GM06990 (cell line): ENCODE measurements at places on chromosomes 1 and 21.

DNA sequence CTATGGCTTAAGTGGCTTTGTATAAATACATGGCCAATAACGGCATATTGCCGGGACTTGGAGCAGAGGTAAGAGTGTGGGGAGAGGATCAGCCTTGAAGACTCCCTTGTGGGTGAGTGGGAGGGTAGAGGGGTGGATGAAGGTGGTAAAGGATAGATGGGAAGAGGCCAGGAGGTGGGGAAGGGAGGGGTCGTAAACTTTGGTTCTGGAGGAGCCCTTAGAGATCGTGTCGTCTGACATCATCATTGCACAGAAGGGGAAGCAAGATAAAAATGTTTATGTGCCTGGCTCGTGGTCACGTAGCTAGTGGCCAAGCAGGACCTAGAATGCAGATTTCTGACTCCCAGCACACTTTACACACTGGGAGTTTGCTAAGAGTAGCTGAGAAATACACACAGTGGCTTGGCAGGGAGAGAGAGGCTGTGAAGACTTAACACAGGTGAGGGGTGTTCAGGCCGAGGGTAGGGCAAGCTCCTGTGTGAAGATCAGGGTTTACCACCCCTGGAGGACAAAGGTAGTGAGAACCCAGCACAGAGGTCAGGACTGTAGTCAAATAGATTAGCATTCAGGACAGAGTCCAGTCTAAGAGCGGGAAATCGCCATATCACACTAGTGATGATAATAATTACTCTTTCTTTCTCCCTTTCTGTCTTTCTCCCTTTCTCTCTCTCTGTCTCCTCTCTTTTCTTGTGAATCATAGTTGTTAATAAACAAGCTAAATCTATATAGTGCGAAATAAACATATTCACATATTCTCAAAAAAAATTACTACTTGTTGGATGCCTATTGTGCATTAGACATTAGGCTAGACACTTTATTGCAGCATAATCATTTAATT, 75.5 kb downstream of the LRRC8D start:
- no peak for DNase-seq

DNA sequence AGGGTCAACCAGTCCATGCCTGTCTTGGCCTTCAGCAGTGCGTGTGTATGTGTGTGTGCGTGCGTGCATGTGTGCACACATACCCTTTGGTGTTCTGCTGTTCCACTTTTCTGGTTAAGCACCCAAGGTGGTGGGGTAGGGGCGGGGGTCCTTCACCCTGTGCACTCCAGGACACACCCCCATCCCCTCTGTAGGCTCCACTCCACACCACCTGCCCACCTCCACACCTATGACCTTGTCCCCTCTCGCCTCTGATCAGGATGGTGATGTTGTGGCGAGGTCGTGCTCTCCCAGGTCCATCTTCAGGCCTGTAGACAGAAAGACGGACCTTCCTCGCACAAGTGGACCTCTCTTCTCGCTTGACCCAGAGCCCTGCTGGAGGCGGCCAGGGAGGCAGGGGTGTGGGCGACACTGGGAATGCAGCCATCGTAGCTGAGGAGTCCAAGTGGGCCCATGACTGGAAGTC, 44.6 kb downstream of the WDR4 start:
- DNase-seq = no peak

DNA sequence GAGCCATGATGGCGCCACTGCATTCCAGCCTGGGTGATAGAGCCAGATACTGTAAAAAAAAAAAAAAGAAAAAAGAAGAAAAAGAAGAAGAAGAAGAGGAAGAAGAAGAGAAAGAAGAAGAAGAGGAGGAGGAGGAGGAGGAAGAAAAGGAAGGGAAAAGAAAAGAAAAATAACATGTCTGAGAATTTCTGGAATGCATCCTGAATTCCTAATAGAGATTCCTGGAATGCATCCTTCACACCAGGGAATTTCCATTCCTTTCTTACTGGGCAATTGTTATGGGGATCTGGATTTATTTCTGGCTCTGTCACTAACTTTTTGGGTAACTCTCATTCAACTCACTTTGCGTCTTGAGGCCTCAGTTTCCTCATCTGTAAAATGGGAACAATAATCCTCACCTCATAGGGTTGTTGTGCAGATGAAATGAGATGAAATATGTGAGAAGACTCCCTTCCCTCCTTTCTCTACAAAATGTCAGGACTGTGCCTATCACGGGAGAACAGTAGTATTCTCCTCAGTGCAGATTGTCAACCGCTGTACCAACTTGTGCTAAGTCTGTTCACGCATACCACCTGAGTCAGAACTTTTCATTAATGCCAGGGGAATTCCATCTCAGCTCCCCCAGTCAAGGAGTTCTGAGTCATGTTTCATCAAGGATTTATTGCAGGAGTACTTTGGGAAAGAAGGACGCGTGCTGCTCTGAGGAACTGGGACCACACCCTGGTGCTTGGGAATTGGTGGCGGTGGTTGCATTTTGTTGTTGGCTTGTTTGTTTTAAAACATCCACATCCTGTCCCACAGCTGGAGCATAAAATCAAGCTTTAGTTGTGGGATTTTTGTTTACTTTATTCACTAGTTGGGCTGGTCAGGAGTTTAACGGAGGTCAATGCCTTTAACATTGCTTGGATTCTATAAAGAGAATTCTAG, 42.4 kb upstream of the ROR1 start:
- no peak for DNase-seq

GRCh38 chr1:154989195-154989860, 4.1 kb upstream of the LENEP start:
- no peak for DNase-seq

DNA sequence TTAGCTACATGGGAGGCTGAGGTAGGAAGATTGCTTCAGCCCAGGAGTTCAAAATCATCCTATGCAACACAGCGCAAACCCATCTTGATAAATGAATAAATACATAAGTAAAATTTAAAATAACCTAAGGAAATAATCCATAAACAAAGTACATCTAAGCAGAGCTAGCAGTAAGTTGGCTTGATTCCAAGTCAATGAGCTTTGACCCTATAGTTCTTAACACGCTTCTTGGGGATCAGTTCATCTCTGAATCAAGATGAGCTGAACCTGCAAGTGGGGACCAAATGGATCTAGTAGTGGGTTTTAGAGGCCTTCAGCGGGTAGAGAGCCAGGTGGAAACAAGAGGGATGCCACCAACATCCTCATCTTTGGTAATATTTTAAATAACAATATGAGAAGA, 31.5 kb upstream of the PHGDH start:
- no peak for DNase-seq

GRCh38 chr21:17527711-17528110, 14.9 kb downstream of the CXADR start:
- DNase-seq = no peak

- no peak for DNase-seq
Measured at GRCh38 chr1:156601892-156602291, 613 bp upstream of the GPATCH4 start.

DNA sequence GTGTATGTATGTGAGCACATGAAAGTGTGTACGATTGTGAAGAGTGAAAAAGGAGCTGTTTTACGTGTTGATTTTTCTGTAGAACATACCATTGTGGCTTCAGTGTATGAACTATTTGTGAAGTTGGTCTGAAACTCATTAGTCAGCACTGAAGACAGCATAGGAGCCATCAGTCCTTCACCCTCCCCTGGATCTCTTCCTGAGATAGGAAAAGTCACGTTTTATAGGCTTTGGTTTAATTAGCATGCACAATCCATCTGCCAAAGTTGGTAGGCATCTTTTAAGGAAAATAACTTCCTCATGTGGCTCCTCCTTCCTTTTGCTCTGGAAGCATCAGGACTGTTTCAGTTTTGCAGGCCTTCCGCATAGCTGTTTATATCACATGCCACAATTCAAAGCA, 1.4 kb upstream of the RABIF start:
- DNase-seq = no peak

GRCh38 chr1:27569088-27569460, 34.9 kb downstream of the AHDC1 start:
- DNase-seq = no peak

DNA sequence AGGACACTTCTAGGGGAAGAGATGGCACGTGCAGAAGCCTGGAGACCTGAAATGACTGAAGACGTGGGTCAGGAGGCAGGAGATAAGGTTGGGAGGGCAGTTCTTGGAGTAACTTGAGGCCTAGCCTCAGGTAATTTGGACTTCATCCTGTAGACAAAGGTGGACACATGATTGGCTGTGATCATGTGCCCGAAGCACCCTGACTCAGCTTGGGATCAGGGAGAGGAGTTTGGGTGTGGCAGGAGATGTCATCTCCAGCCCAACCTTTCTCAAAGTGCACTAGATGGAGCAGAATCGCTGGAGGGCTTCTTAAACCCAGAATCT, 1.5 kb downstream of the SLC66A1 start:
- DNase-seq = no peak

- DNase-seq = no peak
Measured at GRCh38 chr1:24959623-24959975, 29.5 kb upstream of the RUNX3 start.

DNA sequence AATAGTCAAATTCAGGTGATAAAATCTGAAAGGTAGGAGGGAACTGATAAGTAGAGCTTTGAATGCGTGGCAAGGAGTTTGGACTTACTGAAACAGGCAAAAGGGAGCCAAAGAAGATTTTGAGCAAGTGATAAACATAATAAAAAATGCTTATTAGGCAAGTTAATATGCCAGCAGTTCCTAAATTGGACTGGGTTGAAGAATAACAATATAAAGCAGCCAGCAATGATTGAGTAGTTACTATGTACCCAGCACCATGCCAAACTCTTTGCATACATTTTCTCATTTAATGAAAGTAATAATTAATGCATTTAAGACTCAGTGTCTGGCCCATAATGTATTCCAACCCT, 23.8 kb upstream of the AHCYL1 start:
- DNase-seq = no peak

GRCh38 chr1:223763251-223763650, 50.9 kb downstream of the CAPN2 start:
- no peak for DNase-seq

DNA sequence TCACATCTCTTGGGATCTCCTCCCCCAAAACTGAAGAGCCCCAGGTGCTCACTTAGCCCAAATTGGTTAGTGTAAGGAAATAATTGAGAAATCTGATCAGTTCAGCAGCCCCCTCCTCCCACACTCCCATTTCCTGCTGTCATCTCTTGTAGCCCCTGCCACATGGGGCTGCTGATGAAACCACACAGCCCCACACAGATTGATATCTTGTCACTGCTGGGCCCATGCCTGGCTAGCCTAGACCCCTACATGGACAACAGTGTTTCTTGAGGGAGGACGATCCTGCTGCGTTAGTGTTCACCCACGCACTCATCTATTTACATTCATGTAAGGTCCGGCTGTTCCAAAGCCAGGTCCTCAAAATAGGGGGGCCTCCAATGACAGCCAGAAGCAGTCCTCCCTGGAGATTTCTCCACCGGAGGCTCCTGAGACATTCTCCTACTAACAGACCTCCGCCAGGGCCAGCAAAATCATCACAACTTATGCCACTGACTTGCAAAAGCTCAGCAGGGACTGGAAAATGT, 23.9 kb upstream of the RXRG start:
- DNase-seq = no peak

- DNase-seq = peak; percentile 79
Measured at GRCh38 chr1:64960731-64961130, 5.6 kb downstream of the JAK1 start.

- DNase-seq = no peak
Measured at GRCh38 chr1:25037174-25038074, 107.3 kb upstream of the RUNX3 start.

GRCh38 chr1:35554266-35555211, 2.7 kb downstream of the KIAA0319L start:
- no peak for DNase-seq

GRCh38 chr1:8701794-8702471, 115.5 kb downstream of the RERE start:
- peak; percentile 36 for DNase-seq

DNA sequence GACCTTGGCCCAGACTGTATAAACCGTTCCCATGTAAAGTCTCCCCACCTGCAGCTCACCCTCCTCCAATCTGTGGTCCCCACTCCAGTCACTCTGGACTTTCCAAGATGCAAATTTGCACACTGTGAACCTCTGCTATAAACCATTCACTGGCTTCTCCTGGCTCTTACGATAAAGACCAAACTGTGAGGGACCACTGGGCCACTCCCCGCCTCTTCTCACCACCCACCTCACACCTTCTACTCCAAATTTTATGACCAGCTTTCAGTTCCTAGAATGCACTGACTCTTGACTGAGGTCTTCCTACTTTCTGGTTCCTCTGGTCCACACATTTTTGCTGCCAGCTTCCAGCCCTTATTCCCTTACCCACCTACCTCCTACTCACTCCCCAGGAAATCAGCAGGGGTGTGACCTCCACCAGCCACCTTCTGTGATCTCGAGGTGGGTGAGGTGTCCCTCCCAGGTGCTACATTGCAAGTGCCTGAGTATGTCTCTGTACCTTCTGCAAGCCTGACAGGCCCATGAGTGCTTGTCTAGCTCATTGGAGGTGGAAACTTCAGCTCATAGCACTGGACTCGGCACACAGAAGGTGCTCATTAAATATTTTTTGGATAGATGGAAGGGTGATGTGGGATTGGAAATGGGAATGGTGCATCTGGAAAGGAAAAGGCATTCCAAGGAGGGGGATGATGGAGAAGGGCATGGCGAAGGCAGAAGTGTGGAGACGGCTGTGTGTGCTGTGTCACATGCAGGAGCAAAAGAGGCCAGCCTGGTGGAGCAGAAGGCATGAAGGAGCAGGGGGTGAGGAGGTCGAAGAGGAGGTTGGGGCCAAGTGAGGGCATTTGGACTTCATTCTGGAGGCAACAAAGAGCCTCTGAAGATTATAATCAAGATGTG, 15.6 kb upstream of the CSF1 start:
- DNase-seq = no peak

GRCh38 chr1:185676969-185677368, 57.2 kb upstream of the HMCN1 start:
- DNase-seq = no peak

DNA sequence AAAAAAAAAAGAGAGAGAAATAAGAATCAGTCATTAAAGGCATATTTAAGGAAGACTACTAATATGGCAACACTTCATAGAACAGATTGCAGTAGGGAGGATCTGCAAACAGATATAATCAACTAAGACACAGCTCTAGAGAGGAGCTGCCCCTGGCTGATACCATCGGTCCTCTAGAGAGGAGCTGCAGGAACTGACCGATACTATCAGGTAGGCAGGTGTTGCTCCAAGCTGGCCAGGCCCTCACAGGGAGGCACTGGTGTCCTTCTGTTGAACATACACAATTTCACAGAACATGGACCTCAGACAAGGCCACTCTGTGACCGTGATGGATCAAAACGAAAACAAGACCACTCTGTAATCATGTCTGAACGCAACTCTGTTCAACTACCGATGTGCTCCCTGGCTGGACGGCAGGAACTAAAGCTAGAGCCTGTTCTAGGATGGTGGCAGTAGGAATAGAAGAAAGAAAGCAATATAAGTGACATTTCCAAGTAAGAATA, 15.5 kb downstream of the SMYD3 start:
- DNase-seq = no peak

DNA sequence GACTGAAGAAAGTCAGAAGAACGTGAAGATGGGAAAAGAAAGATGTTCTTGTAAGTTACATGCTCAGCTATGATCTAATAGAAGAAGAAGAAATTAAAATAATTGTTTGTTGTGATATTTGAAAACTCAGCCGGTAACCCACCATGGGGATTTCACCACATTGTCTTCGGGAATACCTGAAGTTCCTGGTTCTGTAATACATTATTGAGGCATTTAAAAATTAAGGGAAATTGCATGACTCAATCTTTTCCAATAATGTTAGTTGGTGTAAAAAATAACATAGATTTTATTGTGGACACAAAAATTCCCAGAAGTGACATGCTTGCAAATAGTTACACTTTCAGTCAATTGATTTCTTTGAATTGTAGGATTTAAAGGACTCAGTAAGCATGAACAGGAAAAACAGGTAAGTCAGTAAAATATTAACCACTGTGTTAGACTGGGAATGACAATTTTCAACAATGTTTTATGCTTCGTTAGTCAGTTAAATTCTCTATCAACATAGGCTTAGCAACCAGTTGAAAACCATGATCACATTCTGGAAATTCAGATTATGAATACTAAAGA, 745.1 kb downstream of the LTN1 start:
- no peak for DNase-seq
